ENCODE measurements at places on chromosomes 11 and 22.

DNA sequence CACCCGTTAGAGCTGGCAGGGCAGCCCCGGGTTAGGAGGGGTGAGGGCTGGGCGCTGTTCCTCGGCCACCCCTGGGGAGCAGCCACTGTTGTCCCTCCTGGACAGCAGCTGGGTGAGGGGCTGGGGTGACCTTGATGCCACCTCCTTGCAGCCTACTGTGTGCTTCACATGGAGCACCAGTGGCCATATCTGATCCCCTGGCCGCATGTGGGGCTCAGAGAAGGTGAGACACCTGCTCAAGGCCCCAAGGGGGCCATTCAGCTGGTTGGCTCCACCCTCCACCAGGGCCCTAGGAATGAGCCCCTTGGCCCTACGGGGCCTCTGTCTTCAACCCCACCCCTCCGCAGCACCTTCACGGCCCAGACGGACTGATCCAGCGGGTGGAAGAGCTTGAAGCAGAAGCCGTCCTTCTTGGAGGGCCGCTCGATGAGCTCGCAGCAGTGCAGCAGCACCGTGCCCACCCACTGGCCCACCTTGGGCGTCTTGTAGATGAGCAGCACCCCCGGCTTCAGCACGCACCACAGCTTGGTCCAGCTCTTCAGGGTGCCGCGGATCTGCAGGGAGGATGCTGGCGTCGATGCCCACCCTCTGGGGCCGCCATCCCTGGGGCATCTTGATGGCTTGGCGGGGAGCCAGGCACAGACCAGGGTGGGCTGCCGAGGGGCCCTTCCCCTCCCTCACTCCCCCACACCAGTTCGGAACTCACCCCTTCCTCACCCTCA is 44.9 kb downstream of the OSBPL5 start:
- no peak for DNase-seq

- no peak for DNase-seq
Measured at GRCh38 chr11:47184711-47185304, 1.4 kb downstream of the PACSIN3 start.

DNA sequence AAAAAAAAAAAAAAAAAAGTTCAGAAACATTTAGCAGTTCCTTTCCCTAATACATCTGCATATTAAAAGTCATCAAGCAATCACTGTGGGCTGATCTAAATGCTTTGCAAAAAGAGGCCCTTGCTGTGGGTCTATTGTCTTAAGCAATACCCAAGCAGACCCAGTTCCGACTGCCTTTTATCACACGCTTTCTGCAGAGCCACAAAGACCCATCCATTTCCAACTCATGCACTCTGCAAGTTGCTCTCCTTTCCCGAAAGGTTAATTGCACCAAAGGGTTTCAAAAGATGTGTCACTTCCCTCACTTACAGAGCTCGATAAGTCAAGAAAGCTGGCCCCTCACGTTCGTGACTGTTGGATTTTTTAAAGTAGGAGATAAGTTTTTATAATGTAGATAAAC is 138.9 kb downstream of the MPPED1 start:
- DNase-seq = no peak

DNA sequence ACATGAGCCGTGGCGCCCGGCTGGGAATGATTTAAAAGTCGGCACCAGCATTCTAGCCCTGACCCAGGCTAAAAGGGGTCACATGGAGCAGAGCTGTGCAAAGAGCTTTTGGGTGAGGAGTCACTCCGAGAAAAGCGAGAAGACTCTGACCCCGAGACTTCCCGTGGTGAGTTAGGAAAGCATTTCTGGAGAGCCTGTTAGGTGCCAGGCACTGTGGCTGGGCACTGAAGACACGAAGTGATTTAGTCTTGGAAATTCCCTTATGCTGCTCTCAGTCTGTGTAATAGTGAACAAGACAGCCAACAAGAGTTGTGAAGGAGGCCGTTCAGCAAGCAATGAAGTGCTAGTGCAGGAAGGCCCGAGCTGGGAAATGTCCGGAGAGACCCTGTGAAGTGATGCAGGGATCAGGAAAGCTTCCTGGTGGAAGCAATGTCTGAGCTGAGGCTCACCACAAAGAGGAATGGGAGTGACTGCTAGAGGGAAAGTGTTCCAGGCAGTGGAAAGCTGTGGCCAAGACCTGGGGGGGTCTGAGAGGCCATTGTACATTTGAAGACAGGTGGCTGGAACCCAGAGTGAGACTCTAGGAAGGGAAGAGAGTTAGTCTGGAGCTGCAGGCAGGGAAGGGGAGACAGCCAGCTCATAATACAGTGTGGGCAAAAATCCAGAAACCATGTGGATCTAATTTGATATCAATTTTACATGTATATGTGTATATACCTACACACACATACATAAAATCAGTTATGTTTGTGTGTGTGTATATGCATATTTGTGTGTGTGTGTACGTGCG is 31.6 kb downstream of the MARK2 start:
- DNase-seq = no peak

DNA sequence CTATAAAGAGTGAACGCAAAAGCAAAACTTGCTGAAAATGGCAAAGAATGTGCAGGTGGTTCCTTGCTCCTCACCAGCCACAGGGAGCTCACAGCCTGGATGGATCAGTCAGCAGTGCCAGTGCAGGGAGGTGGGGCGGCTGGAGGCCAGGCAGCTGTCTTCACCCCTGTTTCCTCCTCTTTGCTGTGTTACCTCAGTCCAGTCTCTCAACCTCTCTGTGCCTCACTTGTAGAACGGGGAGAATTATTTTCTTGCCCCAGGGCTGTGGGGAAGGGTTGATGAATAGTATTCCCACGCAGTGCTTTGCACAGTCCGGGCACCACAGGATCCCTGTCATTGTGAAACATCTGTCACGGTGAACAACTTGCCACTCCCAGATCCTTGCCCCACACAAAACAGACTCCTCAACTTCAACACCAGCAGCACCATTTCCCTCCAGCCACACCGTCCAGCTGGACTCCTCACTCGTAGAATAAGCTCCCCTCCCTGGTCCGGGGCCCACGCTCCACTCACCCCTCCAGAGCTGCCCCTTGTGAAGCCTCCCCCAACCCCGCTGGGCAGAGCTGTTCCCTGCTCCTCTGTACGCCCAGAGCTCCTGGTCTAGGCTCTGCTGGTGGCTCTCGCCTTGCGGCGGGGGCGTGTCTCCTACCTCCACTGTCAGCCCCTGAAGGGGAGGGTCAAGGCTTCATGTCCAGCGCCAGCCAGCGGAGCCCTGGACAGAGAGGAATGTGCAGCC is 27.7 kb downstream of the MPPED1 start:
- DNase-seq = no peak

DNA sequence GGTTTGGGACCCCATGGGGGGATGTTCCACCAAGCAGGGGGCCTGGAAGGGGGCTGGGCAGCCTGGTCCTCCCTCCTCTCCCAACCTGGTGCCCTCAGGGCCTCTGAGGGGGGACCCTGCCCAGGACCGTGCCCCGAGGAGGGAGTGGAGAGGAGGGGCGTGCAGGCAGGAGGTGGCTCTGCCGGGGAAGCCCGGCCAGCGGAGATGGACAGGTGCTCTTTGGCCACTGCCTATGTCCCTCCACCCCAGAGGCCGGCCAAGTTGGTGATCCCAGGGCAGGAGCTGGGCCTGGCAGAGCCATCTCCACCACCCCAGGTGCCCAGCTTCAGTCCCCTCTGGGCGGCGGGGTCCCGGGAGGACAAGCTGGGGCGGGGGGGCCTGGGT is 2.4 kb downstream of the MUC2 start:
- no peak for DNase-seq

- no peak for DNase-seq
Measured at GRCh38 chr11:14587258-14587657, 56.3 kb upstream of the PDE3B start.

DNA sequence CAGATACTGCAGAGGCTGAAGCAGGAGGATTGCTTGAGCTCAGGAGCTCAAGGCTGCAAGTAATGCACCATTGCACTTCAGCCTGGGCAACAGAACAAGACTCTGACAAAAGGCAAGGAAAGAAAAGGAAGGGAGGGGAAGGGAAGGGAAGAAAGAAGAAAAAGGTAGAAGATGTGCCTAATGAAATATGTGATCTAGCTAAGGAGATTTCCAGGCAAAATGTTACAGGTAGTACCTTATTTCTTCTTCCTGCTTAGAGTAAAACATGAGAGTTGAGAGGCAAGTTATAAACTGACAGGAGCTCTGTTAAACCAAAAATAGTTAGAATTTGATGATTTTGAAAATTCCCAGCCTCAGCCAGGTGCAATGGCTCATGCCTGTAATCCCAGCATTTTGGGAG is 4.7 kb upstream of the PELI3 start:
- DNase-seq = no peak

Data from T follicular helper cell (primary cell).